ENCODE measurements at places on chromosomes 7 and 10.

DNA sequence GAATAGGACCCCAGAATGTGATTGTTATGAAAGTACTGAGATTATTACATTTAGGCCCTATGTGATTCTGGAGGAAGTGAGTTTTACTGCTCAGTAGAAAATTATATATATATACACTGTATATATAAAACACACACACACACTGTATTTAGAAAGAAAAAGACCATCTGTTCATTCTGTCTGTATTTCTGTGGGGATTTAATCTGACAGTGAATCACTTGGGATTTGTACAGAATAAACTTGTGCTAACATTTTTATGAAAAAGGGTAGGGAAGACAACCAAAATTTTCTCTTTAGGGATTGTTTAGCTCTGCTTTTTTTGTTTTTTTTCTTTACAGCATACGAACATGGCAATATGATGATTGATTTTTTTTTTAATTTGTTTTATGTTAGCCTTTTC is 142.7 kb downstream of the EXOC4 start:
- DNase-seq, result no peak

GRCh38 chr10:133275684-133276092 is 980 bp downstream of the ADAM8 start:
- DNase-seq, result no peak

DNA sequence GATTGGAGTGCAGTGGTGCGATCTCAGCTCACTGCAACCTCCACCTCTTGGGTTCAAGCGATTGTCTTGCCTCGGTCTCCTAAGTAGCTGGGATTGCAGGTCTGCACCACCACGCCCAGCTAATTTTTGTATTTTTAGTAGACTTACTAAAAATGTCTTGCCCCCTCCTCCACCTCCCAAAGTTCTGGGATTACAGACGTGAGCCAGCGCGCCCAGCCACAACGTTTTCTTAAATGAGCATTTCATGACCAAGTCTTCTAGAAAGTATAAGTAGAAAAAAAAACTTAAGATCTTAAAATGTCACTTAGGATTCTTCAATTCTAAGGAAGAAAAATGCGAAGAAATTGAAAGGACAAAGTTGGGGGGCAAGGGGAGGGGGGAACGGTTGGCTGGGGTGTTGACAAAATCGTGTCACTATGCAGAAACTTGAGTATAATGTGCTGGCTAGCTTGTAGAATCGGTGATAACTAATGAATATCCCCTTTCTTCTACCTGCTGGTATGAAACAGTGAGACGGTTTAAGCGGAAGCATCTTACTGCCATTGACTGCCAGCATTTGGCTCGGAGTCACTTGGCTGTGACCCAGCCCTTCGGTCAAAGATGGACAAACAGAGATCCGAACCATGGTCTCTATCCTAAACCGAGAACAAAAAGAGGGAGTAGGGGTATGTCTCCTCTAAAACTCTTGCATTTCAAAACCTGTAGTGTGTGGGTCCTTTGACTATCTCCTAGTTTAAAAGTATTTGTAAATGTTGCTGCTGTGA is 12.7 kb downstream of the FBH1 start:
- no peak for DNase-seq

GRCh38 chr10:107717046-107717445 is 552.5 kb upstream of the SORCS1 start:
- no peak for DNase-seq

DNA sequence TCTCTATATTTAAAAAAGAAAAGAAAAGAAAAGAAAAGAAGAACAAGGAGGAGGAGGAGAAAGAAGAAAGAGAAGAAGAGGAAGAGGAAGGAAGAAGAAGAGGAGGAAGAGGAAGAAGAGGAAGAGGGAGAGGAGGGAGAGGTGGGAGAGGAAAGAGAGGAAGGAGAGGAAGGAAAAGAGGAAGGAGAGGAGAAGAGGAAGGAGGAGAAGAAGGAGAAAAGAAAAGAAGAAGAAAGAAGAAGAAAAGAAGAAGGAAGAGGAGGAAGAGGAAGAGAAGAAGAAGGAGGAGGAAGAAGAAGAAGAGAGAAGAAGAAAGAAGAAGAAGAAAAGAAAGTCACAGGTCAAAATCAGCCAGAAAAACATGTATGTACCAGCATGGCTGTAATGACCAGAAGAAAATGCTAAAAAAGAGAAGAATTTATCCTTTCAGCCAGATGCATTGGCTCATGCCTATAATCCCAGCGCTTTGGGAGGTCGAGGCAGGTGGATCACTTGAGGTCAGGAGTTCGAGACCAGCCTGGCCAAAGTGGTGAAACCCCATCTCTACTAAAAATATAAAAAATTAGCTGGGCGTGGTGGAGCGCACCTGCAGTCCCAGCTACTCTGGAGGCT is 5.3 kb upstream of the POR start:
- no peak for DNase-seq

DNA sequence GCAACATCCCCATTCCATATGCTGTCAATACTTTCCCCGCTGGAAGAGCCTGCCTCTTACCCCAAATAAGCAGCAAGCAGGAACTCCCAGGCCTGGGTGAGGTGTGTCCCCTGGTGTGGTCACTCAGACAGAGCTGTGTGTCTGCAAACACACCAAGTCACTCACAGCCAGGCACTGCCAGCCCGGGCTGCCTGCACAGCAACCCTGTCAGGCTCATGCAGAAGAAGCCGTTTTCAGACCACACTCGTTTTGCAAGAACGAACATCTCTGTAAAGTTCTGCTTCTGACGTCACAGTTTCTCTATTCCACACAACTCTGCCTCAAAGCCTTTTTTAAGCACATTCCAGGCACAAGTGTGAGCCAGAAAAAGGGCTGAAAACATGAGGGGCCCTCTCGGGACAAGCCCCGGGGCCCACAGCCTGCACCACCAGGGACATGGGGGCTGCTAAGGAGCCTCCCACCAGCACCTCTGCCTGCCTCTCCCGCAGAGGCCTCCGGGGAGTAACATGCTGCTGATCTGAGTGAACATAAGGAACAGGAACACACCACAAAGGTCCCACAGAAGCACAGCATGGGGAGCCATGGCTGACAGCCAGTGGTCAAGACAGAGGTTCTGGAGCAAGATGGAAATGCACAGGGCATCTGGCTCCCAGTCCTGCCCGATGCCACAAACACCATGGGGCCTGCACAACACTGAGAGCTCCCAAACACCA is 11.4 kb downstream of the PTPRN2 start:
- DNase-seq, result no peak

DNA sequence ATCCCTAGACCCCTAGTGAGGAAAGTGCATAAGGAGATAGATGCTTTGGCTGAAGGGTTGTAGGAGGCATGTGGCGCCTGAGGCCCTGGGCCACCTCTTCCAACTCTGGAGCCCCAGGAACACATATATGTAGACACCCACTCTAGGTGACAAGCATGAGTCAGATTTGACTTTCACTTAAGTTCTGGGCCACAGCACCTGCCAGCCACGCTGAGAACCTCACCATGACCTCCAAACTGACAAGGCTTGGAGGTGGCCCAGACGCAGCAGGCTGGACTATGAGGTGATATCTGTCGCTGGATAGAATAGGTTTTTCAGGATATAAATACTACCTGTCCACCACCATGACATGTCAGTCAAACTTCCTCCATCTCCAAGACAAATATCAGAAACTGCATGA is 894.0 kb upstream of the ZNF722 start:
- DNase-seq, result no peak

DNA sequence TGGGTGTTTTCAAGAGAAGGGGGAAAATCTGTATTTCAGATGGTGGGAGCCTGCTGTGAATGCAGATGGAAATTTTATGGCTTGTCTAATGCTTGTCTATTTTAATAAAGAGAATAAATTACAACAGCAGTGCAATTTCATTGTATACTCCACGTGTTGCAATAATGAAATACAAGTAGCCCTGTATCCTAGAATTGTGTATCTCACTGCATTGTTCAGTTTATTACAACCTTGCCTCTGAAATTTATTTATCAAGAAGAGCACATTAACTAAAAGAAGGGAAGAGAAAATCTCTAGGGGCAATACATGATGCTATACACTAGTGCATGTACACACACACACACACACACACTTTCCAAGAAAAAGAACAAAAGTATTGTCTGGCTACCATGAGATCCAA is 21.8 kb downstream of the ANK3 start:
- no peak for DNase-seq

- no peak for DNase-seq
Observed at GRCh38 chr10:35925493-35925892, 283.4 kb upstream of the FZD8 start.

Data from stimulated activated CD8-positive, alpha-beta memory T cell treated with anti-CD3 and anti-CD28 coated beads, Interleukin-4, amount 100 ng/mL, for 4 hours (primary cell).